ENCODE measurements at places on chromosomes 1 and 21.
A peak's percentile ranks its signal among the peaks of the same experiment; 100 is the strongest.

DNA sequence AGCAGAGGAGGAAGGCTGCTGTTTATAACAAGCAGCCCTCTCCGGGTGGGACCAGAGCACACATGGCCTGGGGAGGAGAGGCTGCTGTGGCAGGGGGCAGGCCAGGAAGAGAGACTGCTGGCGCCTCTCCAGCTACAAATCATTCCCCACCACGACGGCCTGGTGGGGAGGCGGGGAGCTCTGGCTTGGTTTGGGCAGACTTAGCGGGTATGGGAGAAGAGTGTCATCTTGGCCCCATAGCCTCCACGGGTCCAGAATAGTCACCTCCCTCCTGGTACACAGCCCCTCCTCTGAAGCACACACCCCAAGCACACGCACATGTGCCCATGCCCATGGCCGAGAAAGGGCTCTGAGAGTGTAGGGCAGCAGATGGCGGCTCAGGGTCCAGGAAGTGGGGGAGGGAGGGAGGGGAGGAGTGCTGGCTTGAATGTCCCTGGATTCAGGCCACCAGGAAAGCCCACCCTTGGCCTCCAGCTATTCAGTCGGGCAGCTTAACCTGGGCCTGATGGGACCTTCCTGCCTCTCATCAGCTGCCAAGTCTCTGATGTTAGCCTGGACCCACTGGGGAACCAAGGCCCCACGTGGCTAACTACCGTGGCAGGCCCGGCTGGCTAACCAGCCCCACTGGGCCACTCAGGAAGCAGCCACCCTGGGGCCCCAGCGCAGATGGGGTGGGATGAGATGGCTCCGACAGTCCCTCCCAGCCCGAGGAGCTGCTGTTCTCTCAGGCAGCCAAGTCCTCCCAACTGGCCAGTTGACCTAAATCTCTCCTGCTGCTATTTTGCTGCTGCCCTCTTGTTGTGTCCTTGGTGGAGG, 10.9 kb downstream of the LRP8 start:
- no peak for DNase-seq

- no peak for DNase-seq
Observed at GRCh38 chr21:41578716-41579115, 70.8 kb upstream of the TMPRSS2 start.

- DNase-seq = no peak
Observed at GRCh38 chr21:35697321-35697808, 363.0 kb downstream of the SETD4 start.

- no peak for DNase-seq
Observed at GRCh38 chr1:44802306-44803061, 2.3 kb downstream of the PLK3 start.

DNA sequence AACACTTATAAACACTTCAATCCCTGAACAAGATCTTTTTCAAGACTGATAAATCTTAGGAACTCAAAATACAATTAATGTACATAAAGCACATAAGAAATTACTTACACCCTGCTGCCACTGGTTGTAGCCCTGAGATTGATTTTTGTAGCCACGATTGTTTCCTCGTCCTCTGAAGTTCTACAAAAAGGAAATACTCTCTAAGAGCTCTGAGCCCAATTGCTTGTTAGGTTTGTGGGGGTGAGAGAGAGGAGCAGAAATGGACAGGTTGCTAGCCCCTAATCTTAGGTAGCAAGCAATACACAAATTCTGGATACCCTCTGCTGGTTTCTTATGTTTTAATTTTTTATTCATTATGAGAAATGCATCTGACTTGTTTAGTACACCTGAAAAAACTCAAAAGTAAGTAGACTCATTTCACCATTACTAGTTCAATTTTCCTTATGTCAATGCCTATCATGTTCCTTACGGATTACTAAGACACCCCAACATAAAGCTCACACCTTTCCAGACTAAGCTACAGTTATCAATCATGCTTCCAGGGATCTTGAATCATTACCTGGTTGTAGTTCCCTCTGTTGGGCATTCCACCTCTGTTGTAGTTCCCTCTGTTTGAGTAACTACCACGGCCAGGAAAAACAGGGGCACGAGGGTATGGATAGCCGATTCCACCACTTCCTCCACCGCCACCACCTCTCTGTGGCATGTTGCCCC, 9.3 kb downstream of the HNRNPU start:
- DNase-seq = no peak

- DNase-seq = no peak
Observed at GRCh38 chr1:201004732-201005131, 18.8 kb downstream of the KIF21B start.

DNA sequence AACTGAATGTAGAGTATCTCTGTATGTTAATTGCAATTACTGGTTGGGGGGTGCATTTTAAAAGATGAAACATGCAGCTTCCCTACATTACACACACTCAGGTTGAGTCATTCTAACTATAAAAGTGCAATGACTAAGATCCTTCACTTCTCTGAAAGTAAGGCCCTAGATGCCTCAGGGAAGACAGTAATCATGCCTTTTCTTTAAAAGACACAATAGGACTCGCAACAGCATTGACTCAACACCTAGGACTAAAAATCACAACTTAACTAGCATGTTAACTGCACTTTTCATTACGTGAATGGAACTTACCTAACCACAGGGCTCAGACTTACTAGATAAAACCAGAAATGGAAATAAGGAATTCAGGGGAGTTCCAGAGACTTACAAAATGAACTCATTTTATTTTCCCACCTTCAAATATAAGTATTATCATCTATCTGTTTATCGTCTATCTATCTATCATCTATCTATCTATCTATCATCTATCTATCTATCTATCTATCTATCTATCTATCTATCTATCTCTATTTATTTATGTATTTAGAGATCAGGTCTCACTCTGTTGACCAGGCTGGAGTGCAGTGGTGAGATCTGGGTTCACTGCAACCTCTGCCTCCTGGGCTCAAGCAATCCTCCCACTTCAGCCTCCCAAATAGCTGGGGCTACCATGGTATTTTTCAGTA, 47.8 kb downstream of the CHML start:
- no peak for DNase-seq

GRCh38 chr1:94595658-94596057, 54.1 kb upstream of the F3 start:
- DNase-seq = no peak

DNA sequence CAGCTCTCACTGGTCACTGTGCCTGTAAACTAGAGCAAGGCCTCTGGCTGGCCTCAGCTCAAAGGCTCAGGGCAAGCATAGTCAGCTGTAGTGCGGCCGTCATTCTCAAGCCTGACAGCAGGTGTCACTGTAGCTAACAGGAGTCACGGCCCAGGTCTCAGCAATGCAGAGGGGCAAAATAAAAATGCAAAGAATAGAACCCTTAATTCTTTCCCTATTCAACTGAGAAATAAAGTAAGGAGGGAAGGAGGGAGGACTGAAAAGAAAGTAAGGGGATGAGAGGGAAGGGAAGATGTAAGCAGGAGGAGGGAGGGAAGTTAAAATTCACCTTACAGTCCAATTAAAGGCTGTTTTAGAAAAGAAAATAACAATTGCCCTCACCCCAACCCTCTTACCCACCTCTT, 106.1 kb downstream of the KIAA0319L start:
- DNase-seq = peak; percentile 61

- no peak for DNase-seq
Observed at GRCh38 chr1:178399177-178399728, 97.5 kb downstream of the CLEC20A start.

- no peak for DNase-seq
Observed at GRCh38 chr1:48876330-48876785, 99.7 kb upstream of the BEND5 start.

GRCh38 chr21:22754746-22755145, 1756.5 kb downstream of the NCAM2 start:
- no peak for DNase-seq

DNA sequence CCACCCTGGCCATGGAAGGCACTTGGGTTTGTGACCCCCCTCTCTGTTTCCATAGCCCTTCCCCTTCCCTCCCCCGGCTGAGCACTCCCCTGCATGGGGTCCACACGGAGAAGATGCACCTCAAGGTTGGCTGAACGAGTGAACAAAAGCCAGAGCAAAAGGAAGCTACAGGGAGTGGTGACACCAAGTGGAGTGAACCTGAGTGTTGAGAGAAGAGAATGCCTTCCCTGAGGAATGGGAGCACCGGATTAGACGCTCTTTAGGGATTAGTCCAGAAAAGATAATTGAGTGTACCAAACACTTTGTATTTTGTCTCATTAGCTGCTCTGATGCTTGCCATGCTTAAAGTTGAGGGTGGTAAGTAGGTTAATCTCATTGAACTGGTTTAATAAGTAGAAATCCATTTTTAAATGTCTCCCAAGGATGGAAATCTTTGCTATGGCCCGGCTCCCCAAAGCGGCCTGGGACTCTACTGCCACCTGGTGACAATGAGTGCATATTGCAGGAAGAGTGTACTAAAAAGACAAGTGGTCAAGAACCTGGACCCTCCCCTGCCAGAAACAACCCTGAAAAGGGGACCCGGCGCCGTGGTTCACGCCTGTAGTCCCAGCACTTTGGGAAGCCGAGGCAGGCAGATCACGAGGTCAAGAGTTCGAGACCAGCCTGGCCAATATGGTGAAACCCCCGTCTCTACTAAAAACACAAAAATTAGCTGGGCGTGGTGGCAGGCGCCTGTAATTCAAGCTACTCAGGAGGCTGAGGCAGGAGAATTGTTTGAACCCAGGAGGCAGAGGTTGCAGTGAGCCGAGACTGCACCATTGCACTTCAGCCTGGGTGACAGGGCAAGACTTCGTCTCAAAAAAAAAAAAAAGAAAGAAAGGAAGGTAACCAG, 150.6 kb upstream of the ZC3H12A start:
- no peak for DNase-seq

GRCh38 chr1:213968146-213968825, 19.5 kb upstream of the PROX1 start:
- no peak for DNase-seq

GRCh38 chr1:8625491-8625890, 191.9 kb downstream of the RERE start:
- DNase-seq = no peak

GRCh38 chr1:226222686-226223085, 778 bp upstream of the MIXL1 start:
- no peak for DNase-seq

DNA sequence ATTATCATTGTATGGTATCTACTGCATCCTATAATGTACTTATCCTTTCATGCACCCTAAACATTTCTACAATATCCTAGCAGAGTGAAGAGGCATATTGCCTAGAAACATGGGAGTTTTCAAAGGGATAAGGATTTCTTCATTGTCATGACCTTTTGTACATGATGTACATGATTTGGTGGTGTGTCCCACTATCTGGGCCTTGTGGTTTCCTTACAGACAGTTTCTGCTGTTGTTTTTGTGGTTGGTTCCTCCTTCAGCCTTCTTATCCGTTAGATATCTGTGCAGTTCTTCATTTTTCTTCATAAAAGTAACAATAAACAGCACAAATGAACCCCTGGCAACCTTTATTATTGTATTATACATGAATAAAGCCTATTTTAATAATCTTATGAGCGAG, 70.4 kb upstream of the BACH1 start:
- DNase-seq = no peak

DNA sequence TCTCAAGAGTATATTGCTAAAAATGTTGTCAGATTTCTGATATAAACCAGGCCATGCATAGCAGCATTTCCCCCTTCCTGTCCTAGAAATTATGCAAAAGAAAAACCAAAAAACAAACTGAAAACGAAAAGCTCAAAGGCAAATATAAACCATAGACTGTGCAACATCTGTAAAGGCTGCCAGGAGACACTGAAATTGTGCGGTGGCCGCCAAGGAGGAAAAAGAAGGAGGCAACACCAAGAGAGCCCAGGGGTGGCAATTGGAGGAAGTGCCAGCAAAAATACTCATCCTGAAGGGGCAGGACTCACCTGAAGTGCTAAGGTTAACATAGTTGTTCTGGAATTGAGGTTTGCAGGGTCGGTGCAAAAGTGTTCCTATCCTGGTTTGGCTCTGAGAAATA, 92.0 kb downstream of the RWDD3 start:
- no peak for DNase-seq

DNA sequence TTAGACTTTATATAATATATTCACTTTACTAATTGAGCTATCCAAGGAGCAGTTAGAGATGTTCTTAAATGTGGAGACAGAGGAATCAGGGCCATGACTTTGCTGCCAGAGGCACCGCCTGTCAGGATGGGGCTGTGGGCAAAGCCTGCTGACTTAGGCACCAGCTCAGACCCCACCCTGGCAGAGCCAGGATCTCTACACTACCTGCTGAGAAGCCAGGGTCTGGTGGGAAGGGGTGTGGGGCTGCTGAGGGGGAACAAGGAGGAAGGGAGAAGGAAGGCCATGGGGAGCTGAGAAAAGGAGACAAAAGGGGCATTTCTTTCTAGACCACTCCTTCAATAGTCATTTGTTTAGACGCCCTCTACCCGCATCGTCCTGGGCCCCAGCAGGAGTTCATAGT, 104.8 kb downstream of the TMEM53 start:
- no peak for DNase-seq

- DNase-seq = no peak
Observed at GRCh38 chr21:34967509-34968289, 81.4 kb downstream of the RUNX1 start.

GRCh38 chr1:240682859-240683242, 70.9 kb upstream of the GREM2 start:
- no peak for DNase-seq

GRCh38 chr1:20052386-20052785, 17.6 kb upstream of the PLA2G5 start:
- no peak for DNase-seq

DNA sequence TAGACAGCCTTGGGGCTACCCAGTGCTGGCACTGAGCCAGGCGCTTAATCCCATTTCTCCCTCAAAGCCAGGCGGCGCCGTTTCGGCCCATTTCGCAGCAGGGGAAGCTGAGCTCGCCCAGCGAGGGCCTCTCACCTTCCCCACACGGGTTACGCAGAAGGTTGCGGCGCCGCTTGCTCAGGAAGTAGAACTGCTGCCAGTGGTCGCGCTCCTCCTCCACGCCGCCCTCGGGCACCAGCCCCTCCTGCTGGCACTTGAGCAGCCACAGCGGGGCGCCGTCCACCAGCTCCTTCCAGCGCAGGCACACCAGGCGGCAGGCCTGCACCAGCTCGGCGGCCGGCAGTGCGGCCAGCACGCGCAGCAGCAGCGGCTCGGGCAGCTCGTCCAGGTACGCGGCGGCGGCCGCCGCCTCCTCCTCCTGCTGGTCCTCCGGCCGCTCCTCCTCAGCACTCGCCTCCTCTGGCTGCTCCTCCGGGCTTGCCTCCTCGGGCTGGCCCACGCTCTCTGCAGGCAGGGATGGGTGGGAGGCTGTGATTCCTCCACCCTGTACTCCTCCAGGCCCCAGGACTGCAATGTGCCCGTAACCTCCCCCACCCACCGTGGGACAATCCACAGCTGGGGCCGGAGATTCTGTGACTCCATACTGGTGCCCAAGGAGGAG, 3.8 kb downstream of the FBXO2 start:
- peak; percentile 66 for DNase-seq

Measured in activated T-helper 1 cell treated with Interleukin-2 at 50 U/mL for 16 hours (primary cell).